ENCODE measurements at places on chromosomes 6 and 20.

DNA sequence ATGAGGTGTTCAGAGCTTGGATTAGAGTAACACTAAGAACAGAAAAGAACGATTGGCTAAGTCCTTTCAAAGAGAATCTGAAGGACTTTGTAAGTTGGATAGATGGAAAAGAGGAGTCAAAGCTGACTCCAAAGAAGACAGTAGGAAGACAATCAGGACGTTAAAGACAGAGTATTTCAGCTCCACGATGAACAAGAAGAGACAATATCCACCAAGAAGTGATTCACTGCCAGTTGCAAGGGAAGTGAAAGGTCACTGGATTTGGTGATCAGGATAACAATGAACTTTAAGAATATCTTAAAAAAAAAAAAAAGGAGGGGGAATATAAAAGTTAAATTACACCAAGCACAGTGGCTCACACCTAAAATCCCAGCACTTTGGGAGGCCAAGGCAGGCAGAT, 17.9 kb downstream of the REPS1 start:
- DNase-seq: no peak

GRCh38 chr6:83958241-83958685, 75.3 kb upstream of the MRAP2 start:
- no peak for DNase-seq

DNA sequence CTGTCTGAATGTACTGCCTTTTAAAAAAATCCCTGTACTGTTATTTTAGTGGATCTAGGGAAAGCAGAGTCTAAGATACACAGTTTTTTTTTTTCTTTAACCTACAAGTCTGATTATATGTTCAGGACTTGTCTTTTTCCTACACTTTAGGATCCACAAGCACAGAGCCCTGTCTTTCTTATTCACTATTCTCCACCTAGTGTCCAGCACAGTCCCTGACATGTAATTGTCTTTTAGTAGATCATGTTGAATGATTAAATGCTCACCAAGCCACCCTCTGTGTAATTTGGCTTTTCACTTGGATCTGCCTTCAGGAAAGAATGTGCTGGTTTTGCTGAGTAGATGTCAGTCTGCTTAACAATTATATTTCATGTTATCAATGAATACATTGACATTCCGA, 35.8 kb upstream of the YWHAB start:
- no peak for DNase-seq

GRCh38 chr20:10660661-10661060, 13.1 kb downstream of the JAG1 start:
- no peak for DNase-seq

DNA sequence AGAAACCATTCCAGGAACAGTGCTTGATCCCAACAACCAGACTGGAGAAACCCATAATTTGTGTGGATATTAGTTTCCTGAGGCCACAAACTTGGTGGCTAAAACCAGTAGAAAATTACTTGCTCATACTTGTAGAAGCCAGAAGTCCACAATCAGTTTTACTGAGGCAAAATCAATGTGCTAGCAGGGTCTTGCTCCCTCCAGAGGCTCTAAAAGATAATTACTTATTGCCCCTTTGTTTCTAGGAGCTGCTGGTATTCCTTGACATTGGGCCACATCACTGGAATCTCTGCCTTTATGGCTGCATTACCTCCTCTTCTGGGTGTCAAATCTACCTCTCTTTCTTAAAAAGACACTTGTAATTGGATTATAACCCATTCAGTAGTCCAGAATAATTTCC, 142.2 kb upstream of the SAMD5 start:
- no peak for DNase-seq

GRCh38 chr6:138571585-138572166, 72.4 kb upstream of the NHSL1 start:
- DNase-seq: no peak

DNA sequence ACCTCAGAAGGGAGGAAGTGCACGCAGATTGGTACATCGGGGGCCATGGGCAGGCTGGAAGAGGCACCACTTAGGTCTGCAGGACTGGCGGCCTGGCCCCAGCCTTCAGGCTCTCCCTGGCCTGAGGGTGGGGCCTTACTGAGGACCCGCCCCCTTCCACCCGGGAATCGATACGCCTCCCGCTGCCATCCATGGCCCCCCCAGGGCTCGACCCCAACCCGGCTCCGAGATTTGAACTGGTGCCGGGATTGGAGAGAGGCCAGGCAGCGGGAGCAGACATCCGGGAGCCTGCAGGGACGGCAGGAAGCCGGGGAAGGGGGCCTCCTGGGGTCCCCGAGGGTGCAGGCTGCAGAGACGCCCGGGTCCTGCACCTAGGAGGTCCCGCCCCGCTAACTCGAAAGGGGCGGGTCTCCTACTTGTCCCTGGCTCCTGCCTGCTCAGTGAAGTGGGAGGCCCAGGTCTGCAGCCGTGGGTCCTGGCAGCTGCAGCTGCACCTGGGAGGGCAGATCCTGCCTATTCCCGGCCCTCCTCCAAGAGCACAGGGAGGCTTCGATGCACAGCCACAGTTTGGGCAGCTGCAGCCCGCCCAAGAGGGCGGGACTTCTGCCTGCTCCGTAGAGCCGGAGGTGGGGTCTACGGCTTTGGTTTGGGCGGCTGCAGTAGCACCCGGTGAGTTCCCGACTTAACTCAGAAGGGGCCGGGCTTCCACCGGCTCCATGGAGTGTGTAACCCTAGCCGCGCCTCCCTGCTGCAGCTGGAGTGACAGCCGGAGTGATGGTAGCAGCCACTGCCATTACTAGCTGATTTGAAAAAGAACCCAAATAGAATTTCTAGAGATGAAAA, 35.2 kb upstream of the TBC1D22B start:
- DNase-seq: no peak

DNA sequence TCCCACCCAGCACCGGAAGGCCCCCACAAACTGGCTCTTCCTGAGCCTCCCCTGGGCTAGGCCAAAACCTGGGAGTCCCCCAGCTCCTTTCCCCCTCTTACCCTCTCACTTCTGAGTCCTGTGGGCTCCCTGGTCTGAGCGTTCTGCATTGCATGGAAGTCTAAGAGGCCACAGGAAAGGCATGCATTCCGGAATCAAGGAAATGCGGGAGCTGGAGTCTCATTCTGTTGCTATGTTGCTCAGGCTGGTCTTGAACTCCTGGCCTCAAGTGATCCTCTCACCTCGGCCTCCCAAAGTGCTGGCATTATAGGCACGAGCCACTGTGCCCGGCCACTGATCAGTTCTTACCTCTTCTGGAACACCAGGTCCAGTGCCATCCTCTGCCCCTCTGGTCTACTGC, 45.9 kb downstream of the UBE2V1 start:
- DNase-seq: no peak

DNA sequence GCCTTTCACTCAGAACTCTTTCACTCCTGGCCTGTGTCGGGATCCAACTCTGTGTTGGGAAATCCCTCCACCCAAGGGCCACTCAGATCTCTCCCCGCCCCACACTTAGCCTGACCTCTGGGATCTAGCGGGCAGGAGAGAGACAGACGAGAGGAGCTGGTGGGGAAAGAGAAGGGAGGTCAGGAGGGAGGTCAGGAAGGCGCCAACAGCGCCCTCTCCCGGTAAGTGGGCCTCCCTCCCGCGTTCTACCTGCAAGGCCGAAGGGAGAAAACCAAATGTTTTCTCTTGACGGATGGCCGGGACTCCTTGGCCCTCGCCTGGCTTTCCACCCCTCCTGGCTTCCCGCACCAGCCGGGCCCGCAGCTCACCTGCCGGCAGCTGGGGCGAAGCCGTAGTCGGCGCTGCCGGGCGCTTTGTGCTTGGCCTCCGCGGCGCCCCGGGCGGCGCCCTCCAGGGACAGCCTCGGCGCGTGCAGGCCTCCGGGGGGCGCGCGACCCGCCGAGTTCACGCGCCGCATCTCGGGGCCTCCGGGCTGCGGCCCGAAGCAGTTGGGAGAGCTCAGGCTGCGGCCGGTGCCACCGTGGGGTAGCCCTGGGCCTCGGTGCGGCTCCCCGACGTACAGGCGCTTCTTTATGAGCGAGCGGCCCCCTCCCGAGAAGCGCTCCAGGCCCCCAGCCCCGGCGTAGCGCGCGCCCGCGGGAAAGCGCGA, 38.2 kb downstream of the C6orf132 start:
- peak; percentile 51 for DNase-seq

GRCh38 chr6:7282097-7282906, 30.7 kb downstream of the SSR1 start:
- DNase-seq: no peak

DNA sequence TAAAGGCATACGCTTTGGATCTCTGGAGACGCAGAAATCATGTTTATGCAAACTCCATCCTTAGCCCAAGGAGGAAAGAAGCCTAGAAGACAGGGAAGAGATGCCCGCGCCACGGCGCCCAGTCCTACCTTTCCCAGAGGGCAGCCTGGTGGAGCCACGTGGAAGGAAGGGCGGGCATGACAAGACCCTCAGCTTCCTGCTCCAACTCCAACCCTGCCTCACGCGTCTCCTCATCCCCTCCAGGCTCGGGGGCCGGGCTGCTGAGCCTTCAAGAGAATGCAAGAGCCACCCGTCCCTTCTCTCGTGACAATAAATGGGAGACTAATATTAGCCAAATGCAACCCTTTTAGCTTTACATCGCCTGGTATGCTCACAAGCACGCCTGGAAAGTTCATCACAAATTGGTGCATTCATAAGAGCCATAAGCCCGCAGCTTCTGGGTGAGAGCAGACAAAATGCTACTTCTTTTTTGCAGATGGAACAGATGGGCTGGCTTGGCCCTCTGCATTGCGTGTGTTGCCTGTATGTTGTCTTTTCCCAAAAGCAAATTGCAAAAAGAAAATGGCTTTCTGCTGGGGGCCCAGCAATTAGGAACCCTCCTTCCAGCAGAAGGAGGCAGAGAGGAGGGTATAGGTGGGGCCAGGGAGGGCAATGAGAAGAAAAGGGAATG, 8.2 kb upstream of the NTSR1 start:
- DNase-seq: no peak

DNA sequence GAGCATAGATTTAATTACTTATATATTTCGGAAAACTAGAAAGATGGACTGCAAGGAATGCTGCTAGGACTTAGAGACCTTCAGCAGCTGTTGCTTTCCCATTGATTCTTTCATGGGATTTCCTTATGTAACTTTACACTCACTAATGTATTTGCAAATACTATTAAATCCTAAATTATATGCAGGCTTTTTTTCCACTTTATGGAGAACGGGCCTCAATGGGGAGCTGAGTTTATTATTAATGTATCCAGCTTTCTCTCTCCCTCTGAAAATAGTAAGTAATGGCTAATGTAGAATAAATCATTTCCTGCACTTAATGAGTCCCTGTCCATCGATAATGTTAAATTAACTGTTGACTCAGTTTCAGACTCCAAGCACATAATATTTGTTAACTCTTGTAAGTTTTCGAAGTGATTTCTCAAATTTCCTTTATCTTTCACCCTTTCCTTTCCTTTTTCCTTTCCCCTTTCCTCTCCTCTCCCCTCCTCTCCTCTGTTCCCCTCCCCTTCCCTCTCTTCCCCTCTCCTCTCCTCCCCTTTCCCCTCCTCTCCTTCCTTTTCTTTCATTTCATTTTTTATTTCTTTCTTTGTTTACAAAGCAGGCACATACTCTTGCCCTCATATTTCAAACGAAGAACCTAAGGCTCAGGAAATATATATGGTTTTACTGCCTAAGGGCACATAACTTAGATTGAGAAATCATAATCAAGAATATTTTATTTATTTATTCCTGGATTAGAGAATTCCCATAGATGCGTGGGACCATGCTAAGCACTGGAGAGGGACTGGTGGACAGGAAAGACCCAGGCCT, 503.6 kb downstream of the MMUT start:
- DNase-seq: no peak

- no peak for DNase-seq
These were observed 168.4 kb upstream of the UST start for GRCh38 chr6:148578489-148578814.

DNA sequence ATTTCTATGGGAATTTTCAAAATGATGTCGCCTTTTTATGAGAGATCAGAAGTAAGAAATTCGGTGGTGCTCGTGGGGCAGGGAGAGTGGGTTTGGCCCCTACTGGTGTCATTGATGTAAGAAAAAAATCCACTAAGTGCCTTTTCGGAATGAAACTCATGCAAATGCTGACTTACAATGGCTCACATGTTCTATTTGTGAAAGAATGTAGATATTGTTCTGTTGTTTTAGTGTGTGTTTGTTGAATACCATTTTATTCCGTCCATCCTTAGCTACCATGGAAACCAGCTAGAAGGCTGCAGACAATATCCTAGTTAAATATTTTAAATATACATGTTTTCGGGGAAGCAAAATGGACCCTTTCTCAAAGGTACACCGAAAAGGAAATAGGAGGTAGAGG, 304.9 kb downstream of the TAF4 start:
- DNase-seq: peak; percentile 71

DNA sequence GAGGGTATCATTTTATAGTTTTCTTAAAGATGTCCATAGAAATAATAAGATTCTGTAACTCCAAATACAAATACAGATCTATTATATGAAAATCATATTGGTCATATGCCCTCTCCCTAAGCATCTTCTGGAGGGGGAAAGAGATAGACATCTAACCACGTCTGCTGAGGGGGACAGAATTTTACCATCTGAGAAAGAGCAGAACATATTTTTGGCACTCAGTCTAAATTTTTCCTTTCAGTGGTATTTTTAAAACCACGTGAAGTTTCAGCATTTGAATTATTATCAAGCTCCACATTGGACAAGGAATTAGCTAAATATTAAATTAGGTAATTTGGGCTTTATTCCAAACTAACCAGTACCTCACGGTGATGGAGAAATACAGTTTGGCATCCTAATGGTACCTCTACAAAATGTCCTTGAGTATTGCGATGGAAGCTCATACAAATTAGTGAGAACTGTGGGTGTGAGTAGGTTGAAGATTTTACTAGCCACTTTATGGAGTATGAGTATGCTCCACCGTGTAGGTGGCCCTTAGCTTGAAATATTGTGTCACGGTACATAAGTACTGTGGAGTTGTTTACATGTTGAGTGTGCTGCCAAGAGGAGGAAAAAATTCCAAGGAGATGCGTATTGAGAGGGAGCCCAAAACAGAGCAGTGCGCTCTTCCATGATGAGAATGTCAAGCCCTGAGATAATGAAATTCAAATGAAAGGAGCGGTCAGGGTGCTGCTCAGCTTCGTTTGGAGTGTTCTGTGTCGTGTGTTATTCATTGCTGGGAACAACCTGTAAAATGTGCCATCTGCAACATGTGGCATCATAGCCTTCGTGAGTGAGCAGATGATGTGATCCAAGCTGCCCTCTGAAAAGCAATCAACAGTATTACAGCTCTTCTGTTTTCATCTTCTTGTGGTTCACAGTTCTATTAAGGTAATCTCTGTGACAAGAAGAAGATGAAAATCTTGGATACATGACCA, 48.4 kb upstream of the PHACTR2 start:
- DNase-seq: no peak

DNA sequence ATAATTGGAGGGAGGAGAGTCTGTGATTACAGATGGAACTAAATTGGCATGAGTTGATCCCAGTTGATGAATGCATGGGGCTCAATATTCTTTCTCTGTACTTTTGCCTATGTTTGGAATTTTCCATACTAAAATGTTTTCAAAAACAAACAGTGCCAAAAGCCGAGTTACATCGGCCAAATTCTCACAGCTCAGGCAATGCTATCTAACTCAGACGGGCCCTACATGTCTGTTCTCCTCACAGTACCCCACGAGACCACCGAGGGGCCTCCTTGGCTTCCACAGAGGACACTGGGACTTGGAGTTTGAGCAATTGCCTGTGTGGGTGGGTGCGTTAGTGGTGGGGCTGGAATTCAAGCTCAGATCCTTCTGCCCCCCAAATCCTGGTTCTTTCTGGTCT, 413.2 kb downstream of the CDH26 start:
- DNase-seq: no peak
